ENCODE measurements at places on chromosomes 2 and 18.

DNA sequence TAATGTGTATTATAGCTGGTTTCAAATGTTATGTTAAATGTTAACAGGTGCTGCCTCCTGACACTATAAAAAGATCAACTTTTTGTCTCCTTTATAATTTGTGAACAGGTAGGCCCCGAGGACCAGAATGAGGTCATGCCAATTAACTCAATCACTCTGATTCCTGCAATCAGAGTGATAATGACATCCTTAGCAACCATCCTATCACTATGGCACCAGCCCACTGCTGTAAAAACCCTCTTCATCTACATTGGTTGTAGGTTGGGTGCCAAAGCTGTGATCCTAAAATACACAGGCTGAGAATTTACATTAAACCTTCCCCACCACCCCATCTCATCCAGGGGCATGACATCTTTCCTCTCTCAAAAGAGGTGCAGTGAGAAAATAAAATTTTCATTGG lies 103.5 kb downstream of the CPO start:
- no peak for DNase-seq

- no peak for DNase-seq
Observed at GRCh38 chr2:16899958-16900357, 234.3 kb upstream of the CYRIA start.

DNA sequence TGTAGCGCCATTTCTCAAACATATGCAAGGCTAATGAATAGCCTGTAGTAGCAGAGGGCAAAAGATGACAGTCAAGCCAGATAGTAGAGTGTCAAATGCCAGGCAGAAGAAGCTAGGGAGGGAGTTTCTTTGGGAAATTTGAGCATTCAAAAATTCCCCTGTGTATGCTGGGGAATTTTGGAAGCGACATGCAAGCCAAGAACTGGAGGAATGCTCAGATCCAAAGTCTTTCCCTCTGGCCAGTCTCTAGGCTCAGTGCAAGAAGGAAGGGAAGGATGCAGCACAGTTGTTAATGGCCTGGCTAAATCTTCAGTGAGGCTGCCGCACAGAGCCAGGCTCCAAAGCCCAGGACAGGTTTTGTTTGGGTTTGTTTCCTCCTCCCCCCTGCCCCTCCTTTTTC lies 59.9 kb downstream of the ATP9B start:
- no peak for DNase-seq

- DNase-seq: no peak
Observed at GRCh38 chr18:13831864-13832508, 8.0 kb downstream of the MC5R start.

GRCh38 chr2:126908721-126909177 lies 10.1 kb downstream of the TEX51 start:
- DNase-seq: no peak

GRCh38 chr2:62334440-62335058 lies 138.6 kb downstream of the B3GNT2 start:
- no peak for DNase-seq

GRCh38 chr2:168467729-168468128 lies 11.7 kb downstream of the CERS6 start:
- DNase-seq: no peak

- no peak for DNase-seq
Observed at GRCh38 chr2:160352500-160352899, 141.1 kb downstream of the RBMS1 start.

GRCh38 chr2:211093743-211094303 lies 537.4 kb downstream of the CPS1 start:
- DNase-seq: no peak

DNA sequence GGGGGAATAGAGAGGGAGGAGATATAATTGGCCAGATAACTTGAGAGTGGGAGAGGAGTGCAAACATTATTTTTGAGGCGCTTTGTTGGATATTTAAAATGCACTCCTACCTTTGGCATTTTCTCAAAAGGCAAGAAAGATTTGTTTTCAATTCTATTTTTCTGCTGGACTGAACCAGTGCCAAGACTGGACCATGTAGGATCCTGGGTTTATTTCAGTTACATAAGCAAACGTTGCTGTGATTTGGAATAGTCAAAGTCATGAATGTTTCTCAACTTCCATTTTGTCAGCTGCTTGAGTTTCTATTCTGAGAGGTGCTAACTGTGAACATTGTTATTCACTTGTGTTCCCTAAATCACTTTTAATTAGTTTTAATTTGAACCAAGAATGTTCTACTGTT lies 8.9 kb upstream of the CHRNA1 start:
- DNase-seq: no peak

DNA sequence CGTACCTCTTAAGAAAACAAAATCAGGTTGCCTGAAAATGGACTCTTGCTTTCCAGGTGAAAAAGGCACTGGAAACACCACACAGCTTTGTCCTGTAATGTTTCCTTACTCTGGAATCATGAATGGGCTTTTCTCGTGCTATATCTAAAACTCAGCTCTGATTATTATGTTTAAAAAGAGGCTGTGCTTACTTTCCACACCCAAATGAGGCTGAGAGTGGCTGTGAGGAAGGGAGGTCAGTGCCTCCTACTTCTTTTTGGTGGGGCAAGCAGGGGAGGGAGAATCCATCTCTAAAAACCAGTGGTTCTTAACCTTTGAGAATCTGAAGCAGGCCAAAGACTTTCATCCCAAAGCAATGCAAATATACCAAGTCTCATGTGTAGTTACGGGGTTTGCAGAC lies 148.6 kb downstream of the FAM210A start:
- no peak for DNase-seq

DNA sequence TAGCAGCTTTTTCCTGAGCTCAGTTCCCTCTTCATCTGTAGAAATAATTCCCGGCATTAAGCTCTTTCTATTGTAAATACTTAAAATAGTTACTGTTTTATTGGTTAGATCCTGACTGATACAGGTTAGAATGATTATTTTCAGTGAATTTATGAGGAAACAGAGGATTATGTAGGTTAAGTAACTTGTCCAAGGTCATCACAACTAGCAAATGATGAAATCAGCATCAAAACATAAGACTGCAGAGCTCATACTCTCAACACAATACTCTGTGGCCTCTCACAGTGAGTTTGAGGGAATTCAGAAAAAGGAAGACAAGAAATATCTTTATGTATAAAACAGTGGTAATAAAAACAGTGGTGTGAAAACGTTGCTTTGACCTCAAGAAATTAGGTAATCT lies 113.2 kb upstream of the DLX2 start:
- DNase-seq: no peak

- no peak for DNase-seq
Observed at GRCh38 chr2:205700331-205701132, 18.2 kb downstream of the NRP2 start.

GRCh38 chr2:42171396-42171980 lies 2.3 kb downstream of the EML4 start:
- peak; percentile 50 for DNase-seq

- DNase-seq: no peak
Observed at GRCh38 chr2:44974064-44974715, 32.7 kb downstream of the SIX3 start.

DNA sequence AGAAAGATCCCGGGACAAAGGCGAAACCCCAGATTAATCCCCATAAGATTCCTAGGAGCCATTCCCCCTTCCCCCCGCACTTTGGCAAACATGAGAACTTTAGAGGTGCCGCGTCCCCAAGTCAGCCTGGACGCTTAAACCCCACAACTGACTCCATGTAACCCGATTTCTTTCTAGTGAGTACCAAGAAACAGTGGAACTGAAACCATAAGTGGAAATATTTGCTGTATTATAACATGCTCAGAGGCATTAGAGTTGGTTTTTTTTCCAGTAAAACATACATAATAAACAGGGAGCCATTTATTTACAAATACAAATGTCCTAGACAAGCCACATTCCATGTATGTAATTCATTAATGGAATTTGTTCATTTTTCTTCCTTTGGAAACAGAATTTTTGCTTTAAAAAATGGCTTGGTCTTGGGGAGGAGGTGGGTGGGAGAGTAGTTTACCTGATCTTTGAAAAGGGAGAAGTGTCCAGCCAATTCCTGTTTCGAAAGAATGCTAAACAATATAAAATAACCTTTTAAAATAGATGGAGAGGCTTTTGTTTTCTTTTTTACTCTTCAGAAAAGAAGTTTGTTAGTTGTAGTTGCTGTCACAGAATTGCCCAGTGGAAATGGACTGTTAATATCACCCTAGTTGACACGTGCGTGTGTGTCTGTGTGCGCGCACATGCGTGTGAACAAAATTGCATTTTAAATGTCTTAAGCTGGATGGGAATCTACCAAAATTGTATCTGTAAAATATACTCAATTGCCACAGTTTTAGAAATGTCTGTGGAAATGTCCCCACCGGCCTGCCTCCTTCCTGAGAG lies 10.6 kb downstream of the POU3F3 start:
- no peak for DNase-seq

- DNase-seq: no peak
Observed at GRCh38 chr2:170162271-170162632, 15.7 kb upstream of the MYO3B start.

DNA sequence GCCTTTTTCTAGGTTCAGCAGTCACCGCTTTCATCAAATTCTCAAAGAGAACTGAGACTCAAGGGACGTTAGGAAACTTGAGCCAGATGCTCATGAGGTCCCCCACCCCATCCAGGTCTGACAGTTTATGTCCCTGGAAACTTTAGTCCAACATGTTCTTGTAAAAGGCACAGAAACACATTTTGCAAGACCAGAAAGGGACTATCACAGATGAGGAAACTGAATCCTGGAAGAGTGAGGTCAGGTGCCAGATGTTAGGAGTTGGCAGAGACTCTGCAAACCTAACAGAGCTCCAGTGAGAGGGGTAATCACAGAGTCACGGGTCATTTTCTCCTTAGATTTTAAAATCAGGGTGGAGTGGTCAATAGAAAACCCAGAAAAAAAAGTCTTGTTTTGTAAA lies 76.6 kb downstream of the RDH14 start:
- DNase-seq: no peak

DNA sequence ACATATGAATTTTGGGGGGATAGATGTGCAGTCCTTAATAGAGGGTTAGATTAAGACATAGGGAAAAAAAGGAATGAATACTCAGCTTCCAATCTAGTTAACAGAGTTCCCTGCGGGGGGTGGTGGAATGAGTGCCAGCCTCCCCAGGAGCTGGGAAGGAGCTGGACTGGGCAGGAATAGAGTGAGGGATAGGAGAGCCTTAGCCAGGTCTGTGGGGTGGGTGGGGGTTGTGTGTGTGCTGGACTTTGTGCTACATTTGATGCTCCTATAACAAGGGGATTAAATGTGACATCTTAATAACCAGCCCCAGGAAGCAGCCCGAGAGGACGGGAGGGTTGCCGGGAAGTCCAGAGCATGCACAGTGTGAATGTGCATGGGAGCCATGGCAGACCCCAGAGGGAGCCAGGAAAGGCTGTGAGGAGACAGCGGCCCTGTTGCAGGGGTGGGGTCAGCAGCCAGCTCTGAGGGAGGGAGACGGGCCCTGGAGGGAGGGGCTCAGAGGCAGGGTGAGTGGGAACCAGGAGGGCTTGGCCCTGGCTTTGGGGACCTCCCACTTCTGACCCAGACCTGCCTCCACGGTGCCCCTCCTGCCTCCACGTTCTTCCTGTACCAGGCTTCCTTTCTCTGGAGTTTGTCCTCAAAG lies 3.6 kb upstream of the MBP start:
- DNase-seq: no peak

GRCh38 chr2:120520929-120521912 lies 175.3 kb downstream of the INHBB start:
- no peak for DNase-seq

DNA sequence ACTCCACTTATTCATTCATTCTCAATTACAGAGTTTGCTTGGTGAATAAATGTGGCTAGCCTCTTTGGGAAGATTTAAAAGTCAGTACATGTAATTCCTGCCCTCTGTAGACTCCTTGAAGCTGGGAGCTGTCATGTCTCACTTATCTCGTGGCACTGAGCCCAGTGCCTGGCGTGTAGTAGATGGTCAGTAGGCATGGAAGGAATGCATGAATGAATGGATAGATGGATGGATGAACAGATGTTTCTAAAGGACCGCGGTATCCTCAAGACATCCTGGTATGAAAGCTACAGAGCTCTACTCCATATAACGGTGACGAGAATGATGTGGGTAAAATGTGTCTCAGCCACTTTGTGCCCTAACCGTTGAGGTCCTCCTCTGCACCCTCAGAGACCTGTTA lies 83.0 kb downstream of the MARCO start:
- no peak for DNase-seq

DNA sequence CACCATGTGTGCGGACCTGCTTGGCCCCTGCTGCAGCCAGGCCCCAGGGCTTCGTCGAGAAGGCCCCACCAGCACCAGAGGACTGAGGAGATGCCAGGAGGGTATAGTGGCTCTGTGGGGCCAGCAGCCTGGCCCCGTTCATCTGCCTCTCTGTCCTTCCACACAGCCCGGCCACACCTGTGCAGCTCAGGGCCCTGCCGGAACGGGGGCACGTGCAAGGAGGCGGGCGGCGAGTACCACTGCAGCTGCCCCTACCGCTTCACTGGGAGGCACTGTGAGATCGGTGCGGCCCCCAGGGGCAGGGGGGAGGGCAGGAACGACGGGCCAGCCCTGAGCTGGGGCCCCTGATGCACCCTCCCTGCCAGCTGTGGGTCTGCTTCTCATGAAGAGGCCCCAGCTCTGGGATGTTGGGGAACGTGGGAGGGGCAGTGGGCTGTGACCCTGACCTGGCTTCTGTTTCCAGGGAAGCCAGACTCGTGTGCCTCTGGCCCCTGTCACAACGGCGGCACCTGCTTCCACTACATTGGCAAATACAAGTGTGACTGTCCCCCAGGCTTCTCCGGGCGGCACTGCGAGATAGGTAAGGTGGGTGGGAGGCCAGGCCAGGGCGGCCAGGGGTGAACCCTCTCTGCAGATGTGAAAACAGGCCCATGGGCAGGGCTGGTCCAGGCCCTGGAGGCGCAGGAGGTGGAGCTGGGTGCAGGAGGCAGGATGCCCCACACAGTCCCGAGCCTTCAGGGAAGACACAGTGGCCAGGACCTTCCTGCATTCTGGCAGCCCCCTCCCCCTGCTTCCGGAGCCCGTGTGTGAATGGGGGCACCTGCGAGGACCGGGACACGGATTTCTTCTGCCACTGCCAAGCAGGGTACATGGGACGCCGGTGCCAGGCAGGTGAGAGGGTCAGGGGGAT lies 50.3 kb downstream of the MTERF4 start:
- DNase-seq: no peak

- DNase-seq: no peak
Observed at GRCh38 chr2:43358410-43359201, 132.2 kb upstream of the ZFP36L2 start.

DNA sequence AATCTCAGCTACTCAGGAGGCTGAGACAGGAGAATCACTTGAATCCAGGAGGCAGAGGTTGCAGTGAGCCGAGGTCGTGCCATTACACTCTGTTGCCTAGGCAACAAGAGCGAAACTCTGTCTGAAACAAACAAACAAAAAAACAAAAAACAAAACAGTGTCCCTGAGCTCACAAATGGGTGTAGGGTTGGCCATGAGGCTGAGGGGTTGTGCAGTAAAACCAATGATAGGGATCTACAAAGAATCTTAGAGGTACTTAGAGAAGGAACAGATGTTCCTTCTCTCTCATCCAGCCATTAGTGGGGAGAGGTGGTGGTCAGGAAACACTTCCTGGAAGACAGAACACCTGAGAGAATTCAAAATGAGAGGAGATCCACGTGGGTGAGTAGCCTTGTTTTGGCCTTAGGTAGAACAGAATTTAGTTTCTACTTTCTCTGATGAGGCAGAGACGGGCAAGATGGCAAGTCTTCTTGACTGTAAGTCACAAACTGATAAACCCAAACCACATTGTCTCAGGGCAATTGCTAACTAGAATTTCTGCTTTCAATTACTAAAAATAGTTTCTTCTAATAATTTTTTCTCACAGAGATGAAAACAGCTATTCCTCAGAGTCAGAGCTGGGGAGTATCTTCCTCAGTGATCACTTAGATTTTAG lies 61.5 kb upstream of the PPM1B start:
- DNase-seq: no peak

All from fibroblast of skin of left biceps (primary cell).